ENCODE measurements at places on chromosomes 2 and 18.

DNA sequence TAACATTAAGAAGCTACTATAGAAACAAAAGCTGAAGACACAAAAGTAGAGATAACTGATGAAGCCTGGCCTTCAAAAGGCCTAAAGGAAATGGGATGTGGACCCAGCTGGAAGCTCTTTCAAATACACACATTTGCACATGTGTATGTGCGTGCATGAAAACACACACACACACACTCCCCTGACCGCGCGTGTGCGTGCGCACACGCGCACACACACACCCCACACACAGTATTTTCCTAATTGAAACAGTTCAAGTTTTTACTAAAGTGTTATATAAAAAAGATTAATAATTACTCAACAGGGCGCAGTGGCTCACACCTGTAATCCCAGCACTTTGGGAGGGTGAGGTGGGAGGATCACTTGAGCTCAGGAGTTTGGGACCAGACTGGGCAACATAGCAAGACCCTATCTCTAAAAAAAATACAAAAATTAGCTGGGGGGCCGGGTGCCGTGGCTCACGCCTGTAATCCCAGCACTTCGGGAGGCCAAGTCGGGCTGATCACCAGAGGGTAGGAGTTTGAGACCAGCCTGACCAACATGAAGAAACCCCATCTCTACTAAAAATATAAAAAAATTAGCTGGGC is 111.5 kb downstream of the PLEKHM3 start:
- no peak for DNase-seq

DNA sequence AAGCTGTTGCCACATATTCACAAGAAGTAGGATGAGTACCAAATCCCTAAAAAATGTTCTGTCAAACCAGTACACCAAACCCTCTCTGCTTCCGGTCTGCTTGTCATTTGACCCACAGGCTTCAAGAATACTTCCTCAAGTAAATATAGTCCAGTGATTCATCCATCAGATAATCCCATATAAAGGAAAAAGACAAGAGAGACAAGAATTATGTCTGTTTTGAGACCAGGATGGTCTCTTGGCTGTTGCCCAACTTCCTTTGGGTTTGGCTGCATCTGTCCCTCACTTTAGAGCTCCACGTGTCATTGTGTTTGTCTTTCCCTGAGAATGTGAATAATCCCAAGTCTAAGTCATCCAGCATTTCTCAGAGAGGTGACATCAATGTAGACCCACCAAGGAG is 91.5 kb upstream of the NRP2 start:
- DNase-seq: peak; percentile 55

- DNase-seq: no peak
Observed at GRCh38 chr2:66446941-66447340, 12.0 kb downstream of the MEIS1 start.

- no peak for DNase-seq
Observed at GRCh38 chr2:48587560-48587959, 30.1 kb upstream of the GTF2A1L start.

DNA sequence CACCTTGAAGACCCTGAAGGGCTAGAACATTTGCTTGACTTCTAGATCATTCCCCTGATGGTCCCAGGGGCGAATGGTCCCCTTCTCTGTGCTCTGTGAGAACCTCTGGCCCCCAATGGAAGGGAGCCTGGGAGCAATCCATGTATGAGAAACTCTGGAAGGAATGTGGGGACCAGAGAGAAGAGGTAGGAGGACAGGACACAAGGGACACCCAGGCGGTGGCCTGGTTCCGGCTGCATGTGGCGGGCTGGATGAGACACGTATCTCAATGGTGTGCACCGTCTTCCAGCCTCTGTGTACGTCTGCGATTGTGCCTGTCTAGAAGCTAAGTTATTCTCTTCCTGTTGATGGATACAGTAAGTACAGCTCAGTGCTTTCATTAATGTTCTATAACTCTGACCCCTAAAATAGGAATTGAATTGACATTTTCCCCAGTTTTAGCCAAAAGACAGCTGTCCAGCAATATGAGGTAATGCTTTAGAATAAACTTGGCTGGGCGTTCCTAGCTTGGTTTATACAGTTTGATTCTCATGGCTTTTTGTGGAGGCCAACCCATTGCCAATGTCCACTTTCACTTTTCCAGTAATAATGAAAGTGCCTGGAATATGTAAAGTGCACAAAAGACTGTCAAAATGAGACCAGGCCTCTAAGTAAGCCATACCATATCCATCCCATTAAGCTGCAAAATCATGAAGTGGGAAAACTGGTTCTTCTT is 30.1 kb upstream of the COPS8 start:
- no peak for DNase-seq

DNA sequence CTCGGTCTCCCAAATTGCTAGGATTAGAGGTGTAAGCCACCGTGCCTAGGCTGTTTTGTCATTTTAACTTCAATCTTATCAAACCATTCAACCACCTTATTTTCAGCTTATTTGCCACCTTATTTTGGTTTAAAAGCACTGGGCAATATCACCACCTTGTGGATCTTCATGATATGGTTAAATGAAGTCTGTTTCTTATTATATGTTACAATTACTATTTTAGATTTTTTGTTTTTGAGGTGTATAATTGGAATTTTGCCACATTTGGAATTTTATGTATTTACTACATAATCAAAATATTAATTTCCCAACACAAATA is 43.8 kb upstream of the SCN9A start:
- peak; percentile 61 for DNase-seq
